ENCODE measurements at places on chromosomes 16 and 17. TPM values are rescaled to one million over a fixed set of nuclear protein-coding genes. Genes with fewer than 3 reads are reported as not detected.
A peak's percentile ranks its signal among the peaks of the same experiment; 100 is the strongest.

GRCh38 chr17:50129728-50130558 is at the start of gene SAMD14:
Gene SAMD14 (minus strand): TSS chr17:50130160. CDS start chr17:50124959, 5,201 bp downstream.
- peak; percentile 53 for DNase-seq

DNA sequence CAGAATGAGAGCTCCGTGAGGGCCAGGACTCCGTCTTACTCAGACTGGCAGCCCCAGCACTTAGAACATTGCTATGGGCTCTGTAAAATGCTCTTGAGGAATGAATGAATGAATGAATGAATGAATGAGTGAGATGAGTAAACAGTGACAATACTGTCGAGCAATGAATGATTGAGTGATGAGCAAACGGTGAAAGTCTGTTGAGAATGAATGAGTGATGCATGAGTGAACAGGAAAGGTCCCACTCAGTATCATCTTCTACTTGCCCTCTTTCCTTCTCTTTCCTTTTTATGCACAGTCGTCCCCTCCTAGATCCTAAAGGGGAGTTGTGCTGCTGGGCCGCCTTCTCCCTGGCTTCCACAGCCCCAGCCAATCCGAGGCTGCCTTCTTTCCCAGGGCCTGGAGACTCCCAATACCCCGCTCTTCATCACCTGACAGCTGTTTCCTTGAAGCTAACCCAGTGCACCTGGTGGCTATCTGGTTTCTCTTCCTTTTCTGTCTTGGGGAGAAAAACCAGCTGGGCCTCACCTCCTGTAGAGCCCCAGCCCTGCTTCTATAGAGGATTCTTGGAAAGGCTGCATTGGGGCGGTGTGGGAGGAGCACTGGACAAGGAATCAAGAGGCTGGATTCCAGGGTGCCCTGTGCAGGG is 32.7 kb upstream of the CACNG1 start:
- DNase-seq = no peak

GRCh38 chr16:11386791-11387546 is 41.7 kb downstream of the RMI2 start:
- DNase-seq = peak; percentile 15

Gene MGAT5B
- 1.4 TPM for polyA plus RNA-seq

Gene USP43
- 4.7 TPM for polyA plus RNA-seq

GRCh38 chr17:57415751-57416207 is 159.5 kb downstream of the MSI2 start:
- DNase-seq = no peak

- peak; percentile 79 for DNase-seq
These were observed 68.8 kb downstream of the ABR start for GRCh38 chr17:1110862-1111598.

DNA sequence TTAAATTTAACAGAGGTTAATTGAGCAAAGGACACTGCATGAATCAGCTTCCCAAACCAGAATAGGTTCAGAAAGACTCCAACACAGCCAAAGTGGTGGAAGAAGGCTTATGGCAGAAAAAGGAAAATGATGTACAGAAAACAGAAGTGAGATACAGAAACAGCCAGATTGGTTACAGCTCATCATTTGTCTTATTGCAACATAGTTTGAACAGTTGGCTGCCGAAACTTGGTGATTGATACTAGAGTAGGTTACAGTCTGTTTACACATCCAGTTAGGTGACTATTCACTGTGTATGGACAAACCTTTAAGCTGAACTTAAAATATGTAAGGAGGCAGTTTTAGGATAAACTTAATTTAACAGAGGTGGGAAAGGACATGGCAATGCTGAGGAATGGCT is 18.3 kb downstream of the TMEM100 start:
- DNase-seq = no peak

DNA sequence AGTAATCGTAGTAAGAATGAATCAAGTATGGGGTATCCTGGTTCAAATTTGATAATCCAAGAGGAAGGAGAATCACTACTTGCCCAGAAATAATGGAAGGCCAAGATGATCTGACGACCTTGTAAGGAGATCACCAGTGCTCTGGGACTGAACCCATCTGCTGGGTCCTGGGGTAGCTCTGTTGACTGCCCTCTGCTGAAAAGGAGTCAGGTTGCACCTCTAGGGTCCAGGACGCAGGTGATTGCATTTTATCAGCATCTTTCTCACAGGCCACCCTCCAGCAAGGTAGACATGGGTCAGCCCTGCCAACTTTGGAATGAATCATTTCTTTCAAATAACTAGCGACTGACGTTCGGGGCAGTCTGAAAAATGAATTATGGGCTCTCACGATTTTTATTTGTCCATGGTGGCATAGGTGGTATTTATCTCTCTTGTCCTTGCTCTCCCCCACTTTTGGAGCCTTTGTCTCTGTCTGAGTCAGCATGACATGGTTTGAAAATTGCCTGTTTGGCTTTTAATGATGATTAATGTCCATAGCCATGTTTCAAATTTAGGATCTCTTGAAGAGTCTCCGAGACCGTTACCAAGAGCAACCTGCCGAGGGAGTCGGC is 163.7 kb downstream of the MSI2 start:
- no peak for DNase-seq

Gene AGRP
- polyA plus RNA-seq = 0.13 TPM

GRCh38 chr16:69105501-69106361 is at the start of gene HAS3:
Gene HAS3 (plus strand): TSS chr16:69105653. CDS start chr16:69109396, 3,743 bp downstream.
- peak; percentile 34 for DNase-seq

- DNase-seq = no peak
These were observed 78.9 kb upstream of the EEF2KMT start for GRCh38 chr16:5176505-5176904.

DNA sequence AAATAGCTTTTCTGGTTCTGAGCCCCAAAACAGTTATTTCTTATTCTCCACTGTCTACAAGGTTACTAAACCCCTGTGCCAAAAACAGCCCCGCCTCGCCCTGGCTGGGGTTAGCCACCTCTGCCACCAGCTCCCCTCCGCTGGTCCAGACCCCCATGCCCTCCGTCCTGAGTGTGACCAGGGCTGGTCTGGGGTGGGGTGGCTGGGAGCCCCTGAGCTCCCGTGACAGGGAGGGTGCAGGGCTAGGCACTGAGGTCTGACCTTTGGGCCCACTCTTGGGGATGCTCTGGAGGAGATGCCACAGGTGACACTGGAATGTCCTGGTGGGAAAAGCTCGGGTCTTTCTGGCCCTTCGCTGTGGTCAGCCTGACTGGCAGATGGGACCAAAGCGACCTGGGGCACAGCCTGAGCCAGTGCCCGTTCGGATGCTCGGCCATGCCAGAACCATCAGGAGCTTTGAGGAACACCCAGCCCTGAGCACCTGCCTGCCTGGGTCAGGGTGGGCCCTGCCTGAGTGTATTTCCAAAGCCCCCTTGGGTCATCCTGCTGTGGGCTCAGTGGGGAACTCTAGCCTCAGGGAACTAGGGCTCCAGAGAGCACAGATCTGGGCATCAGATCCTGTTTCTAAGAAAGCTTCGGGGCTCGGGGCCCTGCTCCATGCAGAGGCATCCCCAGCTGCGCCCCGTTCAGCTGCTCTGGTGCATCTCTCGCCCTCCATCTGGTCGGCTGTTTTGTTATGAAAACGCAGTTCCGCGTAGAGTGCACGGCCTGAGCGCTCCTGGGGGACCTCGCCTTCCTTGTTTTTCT is 72.1 kb upstream of the GNG13 start:
- DNase-seq = no peak

- no peak for DNase-seq
These were observed 259.1 kb upstream of the ERCC4 start for GRCh38 chr16:13660807-13661206.

Gene AP2B1
- polyA plus RNA-seq = 89.5 TPM

DNA sequence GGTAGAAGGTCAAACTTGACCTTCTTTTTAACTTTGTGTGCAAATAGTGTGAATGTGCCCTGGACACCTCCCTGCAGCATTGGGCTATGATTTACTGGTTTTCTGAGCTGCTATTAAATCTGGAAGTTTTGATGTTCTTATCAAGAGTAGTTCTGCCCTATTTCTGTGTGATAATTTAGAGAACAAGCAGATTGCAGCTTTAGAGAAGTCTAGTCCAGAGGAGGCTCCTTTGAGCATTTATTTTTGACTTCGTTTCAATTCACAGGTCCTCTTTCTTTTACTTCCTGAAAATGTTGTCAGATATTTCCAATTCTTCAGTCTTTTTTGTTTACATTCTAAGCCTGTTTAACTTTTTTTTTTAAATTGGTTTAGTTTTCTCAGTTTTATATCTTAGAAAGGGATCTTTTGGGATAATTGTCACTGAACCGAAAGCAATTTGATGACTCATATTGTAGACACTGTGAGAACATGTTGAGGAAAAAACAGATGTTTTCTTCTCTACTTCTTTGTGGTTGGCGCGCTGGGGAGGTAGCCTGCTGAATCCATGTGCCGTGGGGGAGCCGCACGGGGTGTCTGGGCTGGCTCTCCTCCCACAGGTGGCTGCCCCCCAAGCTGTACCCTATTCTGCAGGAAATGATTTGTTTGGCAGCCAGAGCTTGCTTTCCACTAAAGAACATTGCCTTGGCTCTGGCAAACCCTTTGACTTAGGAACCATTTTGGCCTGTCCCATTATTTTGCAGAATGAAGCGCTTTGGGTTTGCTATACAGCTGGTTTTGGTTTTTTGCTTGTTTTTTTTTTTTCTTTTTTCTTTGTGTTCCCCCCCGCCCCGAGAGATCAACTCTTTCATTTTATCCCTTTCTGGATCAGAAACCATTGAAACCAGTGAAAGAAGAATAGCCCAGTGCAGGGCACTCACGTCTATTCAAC is 53.4 kb downstream of the MFSD11 start:
- DNase-seq = no peak

Gene MMP2
- 87.5 TPM for polyA plus RNA-seq

DNA sequence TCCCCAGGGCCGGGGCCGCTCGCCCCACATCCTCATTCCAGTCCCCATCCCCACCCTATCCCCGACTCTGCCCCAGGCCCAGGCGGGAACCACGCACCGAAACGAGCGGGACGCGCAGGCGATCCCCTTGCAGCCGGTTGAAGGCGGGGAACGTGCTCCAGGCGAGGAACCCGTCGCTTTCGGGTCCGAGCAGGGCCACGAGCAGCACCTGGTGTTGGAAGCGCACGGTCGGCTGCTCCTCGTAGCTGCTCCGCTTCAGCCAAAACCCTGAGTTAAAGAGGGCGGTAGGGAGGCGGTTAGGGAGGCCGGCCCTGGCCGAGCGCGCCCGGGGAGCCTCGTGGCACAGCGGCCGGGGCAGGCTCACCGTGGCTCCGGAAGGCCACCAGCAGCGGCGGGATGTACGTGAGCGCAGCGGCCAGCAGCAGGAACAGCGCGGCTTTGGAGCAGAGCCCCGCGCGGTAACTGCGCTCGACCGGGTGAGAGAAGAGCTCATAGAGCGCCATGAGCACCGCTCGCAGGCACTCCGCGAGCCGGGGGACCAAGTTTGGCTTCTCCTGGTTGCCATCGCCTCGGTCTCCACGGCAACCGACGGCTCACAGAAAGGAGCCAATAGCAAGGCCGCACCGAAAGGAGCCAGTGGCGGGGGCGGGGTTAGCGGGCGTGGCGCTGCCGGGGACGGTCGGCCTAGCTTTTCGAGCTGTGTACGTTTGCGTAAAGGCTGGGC is at the start of gene TMEM231:
Gene TMEM231 (minus strand): TSS at position 546 of the 724 bp plus-strand sequence. CDS start 43 bp downstream, at position 503.
- DNase-seq = peak; percentile 93

DNA sequence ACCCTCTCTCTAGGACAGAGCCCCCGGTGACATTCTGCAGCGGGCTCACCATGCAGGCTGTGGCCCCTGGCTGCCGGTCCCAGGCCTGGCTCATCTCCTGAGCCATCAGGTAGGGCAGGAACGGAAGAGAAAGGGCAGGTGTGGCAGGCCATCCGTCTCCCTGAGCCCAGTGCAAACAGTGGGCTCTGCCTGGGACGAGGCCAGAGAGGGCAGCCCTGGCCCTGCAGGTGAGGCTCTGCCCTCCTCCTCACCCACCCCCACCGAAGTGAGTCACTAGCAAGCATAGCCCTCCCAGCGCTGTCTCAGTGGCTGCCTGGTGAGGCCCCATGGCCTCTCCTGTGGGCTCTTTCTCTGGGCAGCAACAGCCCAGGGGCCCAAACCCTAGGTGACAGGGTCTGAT is 14.5 kb downstream of the OTOP3 start:
- peak; percentile 52 for DNase-seq

- no peak for DNase-seq
These were observed 13.9 kb downstream of the RECQL5 start for GRCh38 chr17:75652934-75653549.

- peak; percentile 8 for DNase-seq
These were observed 216.7 kb upstream of the MPHOSPH6 start for GRCh38 chr16:82386761-82387160.

Gene KAT8
- polyA plus RNA-seq = 57.7 TPM

Gene NMRAL1
- 37.7 TPM for polyA plus RNA-seq

DNA sequence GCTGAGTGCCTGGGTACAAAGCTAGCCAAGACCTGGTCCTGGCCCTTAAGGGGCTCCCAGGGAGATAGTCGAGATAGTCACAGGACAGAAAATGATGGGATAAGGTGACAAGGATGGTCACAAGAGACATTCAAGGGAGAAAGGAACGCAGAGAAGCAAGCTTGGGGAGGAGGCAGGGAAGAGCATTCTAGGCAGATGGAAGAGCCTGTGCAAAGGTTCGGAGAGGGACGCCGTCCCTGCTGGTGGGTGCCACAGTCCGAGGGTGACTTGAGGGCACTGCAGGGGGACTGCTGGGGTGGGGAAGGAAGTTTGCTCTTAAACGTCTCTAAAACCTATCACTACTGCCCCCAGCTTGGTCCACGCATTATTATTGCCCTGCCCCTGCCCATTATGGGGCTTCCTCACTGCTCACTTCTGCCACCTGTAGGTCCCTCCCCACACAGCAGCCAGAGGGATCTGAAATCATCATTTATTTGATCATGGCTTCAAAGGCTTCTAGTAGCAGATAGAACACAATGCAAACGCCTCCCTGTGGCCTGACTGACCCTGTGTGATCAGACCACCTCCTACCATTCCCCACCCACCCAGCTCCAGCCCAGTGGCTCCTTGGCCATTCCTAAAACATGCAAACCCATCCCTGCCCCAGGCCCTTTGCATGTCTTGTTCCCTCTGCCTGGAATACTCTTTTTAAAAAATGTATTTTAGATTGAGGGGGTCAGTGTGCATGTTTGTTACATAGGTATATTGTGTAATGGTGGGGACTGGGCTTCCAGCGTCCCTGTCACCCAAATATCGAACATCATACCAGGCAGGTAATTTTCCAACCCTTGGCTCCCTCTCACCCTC is 60.3 kb downstream of the RMI2 start:
- DNase-seq = no peak

Gene ZFP3
- 9.9 TPM for polyA plus RNA-seq

DNA sequence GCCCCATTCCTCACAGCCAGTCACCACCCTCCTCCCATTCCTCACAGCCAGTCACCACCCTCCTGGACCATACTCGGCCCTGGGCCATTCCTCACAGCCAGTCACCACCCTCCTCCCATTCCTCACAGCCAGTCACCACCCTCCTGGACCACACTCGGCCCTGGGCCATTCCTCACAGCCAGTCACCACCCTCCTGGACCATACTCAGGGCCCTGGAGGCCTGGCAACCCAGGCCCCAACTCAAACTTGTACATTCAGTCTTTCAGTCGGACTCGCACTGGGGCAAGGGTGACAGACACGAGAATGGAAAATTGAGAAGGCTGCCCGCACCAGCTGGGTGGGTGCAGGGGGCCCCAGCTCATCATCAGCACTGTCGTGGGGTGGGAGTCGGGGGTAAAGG is 30.4 kb upstream of the FOXK2 start:
- DNase-seq = no peak

GRCh38 chr16:82082543-82083244 is 47.6 kb downstream of the HSD17B2 start:
- DNase-seq = peak; percentile 78

Gene FN3K
- polyA plus RNA-seq = 244 TPM

GRCh38 chr17:67578142-67578457 is 139.6 kb upstream of the NOL11 start:
- no peak for DNase-seq

Data from large intestine (tissue), 12 donors.